ENCODE measurements at places on chromosomes 12 and 14.

GRCh38 chr14:65531148-65531547 lies 118.6 kb downstream of the FUT8 start:
- DNase-seq = no peak

DNA sequence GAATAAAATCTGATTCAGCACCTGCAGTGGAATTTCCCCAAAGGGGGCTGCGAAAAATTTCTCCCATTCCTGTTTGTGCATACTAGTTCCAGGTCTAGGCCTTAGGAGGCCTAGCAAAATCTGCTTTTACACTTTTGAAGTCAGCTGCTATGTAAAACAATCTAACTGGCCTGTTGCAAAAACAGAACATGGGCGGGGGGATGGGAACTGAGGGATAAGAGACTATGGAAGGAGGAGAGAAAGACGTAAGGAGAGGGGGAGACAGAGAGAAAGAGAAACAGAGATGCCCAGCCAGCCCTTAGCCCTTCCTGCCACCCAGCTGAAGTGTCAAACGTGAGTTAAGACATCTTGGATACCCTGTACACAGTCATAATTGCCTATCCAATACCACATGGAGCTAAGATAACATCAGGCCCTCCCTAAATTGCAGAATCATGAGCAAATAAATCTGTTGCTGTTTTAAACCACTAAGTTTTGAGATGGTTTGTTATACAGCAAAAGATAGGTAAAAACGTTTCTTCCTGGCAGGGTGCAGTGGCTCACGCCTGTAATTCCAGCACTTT lies 45.6 kb downstream of the SPTLC2 start:
- no peak for DNase-seq

DNA sequence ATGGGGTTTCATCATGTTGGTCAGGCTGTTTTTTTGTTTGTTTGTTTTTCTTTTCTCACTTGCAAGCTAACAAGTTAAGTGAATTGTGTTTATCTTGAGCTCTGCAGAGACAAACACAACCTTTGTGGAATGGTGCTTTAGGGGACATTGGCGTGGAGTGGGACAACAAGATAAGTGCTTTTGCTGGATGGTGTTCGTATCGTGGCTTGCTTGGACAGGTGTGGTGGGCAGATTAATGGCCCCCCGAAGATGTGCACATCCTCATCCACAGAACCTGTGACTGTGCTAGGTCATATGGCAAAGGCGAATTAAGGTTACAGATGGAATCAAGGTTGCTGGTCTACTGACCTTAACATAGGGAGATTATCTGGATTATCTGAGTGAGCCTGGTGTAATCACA lies 7.0 kb downstream of the MLXIP start:
- no peak for DNase-seq

- DNase-seq = no peak
These were observed 195.4 kb downstream of the KIF26A start for GRCh38 chr14:104333646-104334423.

DNA sequence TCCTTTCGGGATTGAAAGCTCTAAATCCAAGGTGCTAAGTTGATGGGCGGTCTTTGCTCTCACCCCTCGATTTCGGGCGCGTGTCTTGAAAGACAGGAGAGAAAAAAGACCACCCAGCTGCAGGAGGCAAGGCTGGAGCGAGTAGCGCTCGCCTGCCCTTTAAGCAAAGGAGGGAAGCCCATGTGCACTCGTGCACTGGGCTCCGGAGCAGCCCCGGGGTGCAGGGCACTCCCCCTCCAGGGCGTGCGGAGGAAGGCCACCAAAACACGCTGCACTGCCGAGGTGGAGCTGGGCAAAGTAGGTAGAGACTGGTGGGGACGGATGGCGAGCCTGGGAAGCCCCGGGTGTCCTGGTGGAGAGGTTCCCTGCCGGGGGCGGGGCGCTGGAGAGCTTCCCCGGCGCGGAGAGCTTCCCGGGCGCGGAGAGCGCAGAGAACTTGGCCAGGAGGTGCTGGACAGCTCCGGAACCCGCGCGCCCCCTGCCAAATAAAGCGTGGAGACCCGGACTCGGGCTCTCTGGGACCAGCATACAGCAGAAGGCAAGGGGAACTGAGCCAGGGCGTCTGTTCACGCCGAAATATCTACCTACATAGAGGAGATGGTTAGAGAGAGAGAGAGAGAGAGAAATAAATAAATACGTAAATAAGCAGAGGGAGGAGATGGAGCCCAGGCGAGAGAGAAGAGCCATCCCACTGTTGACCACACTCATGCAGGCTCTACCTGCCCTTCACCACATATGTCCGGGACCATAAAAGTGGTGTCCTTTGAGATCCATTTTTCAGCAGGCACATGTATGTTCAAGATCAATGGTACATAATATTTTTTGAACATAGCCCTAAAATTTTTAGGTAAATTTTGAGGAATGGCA lies 662 bp upstream of the NELL2 start:
- DNase-seq = peak; percentile 30

Data from activated CD8-positive, alpha-beta memory T cell treated with anti-CD3 and anti-CD28 coated beads for 1 hour (primary cell).